ENCODE measurements at places on chromosomes 1 and 21. TPM values are rescaled to one million over a fixed set of nuclear protein-coding genes. Genes with fewer than 3 reads are reported as not detected.

The ZBTB37 gene
- polyA plus RNA-seq: 0.46 TPM

The OR2T33 gene
- polyA plus RNA-seq: not detected

The TSACC gene
- polyA plus RNA-seq: not detected

The RNASEL gene
- 8.1 TPM for polyA plus RNA-seq

The L1TD1 gene
- 1.8 TPM for polyA plus RNA-seq

The KCNJ10 gene
- not detected for polyA plus RNA-seq

The RAD54L gene
- 1.4 TPM for polyA plus RNA-seq

The FAM177B gene
- polyA plus RNA-seq: 40.5 TPM

The INSRR gene
- not detected for polyA plus RNA-seq

The IL6R gene
- 7.6 TPM for polyA plus RNA-seq
